ENCODE measurements at places on chromosomes 16 and 17.
A peak's percentile ranks its signal among the peaks of the same experiment; 100 is the strongest.

DNA sequence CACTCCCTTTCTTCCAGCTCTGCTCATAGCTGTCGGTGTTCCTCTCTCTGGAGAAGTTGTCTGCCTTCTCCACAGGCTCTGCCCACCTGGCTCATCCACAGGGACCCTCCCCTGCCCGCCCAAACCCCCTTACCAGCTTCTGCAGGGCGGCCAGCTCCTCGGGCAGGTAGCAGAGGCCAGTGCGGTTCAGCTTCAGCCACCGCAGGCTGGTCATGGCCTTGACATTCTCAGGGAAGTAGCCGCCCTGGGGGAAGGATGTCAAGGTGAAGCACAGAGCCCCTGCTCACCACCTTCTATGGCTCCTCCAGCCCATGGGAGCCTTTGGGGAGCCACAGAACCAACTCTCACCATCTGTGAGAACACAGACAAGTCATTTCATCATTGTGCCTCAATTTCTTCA lies 1.8 kb downstream of the FLII start:
- no peak for DNase-seq

DNA sequence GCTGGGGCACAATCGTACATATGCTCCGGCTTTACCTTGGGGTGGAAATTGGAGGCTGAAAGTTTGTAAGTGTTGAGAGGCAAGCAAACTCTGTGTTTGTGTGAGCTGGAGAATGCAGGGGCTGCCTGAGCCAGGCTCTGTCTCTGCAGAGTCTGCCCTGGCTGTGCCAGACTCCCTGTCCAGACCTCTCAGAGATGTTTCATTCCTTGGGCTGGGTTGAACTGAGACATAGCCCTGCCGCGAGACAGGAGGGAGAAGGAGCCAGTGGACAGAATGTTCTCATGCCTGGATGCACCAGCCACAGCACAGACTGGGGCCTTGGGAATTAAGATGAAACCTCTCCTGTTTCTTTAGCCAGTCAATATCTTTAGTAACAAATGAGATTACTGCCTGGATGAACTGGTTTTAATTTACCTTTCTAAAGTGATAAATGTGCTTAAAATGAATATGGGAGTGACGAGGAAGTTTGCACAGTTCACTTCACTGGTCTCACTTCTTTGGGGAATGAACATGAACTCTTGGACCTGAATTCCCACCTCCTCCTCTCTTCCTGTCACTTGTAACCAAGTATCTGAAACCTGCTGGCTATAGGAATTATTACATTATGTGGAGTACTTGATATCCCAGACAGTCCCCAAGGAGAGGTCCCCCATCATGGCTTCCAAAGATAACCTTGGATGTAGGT lies 40.1 kb downstream of the YPEL2 start:
- no peak for DNase-seq

DNA sequence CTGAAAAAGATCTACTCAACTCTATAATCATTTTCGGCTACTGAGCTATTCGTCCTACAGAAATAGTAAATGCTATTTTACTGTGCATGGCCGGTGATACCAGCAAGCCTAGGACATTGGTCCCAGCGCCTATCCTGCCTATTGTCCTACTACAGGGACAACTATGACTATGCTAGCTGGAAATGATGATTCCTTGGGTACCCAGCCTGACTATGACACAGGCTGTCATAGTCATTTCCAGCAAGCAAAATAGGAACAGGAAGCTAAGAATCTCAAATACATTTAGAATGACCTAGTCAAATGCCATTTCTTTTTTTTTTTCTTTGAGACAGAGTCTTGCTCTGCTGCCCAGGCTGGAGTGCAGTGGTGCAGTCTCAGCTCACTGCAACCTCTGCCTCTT lies 33.7 kb upstream of the HSBP1 start:
- no peak for DNase-seq

GRCh38 chr16:82560805-82561325 lies 65.9 kb upstream of the CDH13 start:
- no peak for DNase-seq

DNA sequence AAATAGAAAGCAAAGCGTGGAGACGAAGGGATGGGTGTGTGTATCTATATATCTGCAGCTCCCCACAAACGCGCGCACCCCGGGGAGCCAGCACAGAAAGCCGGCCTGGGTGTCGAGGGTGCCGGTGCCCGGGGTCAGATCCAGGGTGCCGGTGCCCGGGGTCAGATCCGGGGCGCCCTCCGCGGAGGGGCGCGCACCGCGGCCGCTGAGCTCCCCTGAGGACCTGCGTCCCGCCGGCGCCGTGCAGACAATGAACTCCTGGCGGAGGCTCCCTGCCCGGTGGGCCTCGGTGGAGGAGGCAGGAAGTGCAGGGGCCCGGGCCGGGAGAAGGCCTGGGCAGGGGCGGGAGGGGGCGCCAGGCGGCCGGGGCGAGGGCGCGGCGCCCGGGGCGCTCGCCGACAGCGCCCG lies 1.1 kb downstream of the ZNF423 start:
- DNase-seq, result no peak

GRCh38 chr16:86428729-86429517 lies 81.4 kb upstream of the FOXF1 start:
- DNase-seq, result no peak

GRCh38 chr16:83835586-83836566 lies 28.1 kb downstream of the HSBP1 start:
- DNase-seq, result peak; percentile 63

DNA sequence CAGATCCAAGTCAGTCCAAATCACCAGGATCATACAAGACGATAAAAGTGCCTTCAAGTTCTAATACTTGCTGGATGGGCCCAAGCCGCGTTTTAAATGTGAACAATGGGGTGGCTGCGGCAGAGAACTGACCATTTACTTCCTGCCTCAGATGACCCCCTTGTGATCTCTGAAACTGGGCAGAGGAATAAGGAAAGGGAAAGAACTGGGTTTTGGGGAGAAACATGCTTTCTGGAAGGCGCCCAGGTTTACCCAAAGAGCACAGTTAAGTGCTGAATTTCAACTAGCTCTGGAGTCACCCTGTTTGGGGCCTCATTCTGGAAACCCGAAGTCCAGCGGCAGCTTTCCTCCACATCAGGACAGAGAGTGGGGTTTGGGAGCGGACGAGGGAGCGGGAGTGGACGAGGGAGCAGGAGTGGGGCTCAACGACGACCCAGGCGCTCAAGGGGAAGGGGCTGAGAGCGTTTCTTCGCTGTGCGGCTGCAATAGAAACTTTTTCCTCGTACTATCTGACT lies 1.6 kb downstream of the FAM20A start:
- no peak for DNase-seq

- DNase-seq, result no peak
Observed at GRCh38 chr17:6548034-6548433, 8.3 kb downstream of the PITPNM3 start.

- DNase-seq, result no peak
Observed at GRCh38 chr16:89121691-89122321, 28.2 kb downstream of the ACSF3 start.

DNA sequence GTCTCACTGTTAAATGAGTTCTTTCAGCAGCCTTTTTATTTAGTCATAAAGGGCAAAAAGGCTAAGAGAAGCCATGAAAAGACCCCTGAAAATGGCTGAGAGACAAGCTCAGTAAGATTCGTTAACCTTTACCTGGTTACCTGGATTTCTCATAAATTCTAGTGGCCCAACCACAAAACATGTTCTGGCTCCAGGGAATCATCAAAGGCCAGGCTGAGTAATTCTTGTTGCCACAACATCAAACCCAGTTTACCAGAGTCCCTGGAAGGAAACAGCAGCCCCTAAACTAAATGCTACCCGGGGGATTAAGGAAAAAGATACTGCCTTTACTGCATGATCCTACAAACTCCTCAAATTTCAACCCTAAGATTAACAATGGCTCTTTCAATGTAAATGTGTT lies 15.8 kb downstream of the CYTH1 start:
- DNase-seq, result no peak

DNA sequence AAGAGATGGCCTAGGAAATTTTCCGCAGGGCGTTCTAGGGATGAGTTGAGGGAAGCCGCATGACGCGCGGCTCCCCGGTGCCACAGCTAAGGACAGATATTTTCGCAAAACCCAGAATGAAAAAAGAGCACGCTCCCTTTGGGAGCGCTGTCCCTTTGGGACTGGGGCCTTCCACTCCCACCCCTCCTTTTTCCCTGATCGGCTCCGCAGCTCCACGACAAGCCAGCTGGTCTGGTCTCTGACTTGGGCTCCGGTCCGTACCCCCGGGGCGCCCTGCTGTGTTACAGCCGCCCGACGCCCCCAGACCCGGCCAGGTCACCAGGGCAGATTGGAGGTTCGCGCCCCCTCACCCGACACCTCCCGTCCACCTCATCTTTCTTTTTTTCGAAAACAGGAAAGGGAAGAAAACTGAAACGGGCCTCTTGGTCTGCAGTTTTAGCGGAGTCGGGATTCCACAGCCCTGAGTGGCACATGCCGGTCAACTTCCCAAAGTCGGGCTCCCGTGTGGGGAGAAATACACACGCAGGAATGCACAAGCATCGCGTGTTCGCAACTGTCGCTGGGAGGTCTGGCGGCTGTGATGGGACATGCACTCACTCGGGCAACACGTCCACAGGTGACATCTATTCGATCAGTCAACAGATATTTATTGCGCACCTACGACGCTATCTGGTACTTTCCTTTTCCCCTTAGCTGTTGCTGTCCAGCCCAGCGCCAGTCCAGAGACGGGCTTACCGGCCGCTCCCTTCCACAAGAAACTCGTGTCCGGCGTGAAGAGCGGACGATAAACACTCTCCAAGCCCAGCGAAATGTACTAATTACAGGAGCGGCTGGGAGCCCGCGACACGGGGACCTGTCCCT lies 3.9 kb upstream of the SOX9 start:
- DNase-seq, result no peak

DNA sequence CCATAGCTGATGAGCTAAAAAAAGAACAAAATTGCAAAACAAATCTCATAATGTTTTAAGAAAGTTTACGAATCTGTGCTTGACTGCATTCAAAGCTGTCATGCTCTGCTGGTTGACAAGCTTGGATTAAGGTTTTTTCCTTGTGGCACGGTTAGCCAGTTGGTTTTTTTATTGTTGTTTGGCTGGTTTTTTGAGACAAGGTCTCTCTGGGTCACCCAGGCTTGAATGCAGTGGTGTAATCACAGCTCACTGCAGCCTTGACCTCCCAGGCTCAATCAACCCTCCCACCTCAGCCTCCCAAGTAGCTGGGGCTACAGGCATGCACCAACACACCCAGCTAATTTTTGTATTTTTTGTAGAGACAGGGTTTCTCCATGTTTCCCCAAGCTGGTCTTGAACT lies 45.7 kb downstream of the PHKB start:
- DNase-seq, result no peak

DNA sequence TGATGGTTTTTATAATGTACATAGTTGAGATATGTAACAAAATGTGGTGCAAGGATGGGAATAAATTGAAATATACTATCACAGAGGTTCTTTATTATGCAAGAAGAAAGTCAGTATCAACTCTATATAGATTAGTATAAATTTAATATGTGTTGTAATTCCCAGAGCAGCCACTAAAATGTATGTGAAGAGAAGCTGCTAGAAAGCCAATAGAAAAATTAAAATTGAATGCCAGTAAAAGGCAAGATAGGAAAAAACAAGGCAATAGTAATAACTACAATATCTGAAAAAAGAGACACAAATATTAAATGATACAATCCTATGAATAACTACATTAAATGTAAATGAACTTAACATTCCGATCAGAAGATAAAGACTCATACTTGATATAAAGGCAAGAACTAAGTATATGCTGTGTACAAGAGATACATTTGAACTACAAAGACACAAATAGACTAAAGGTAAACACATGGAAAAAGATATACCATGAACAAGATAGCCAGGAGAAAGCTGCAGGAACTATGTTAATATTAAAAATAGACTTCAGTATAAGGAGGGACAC lies 92.0 kb downstream of the ABCA8 start:
- DNase-seq, result no peak

GRCh38 chr16:1979271-1980029 lies 1.8 kb downstream of the NOXO1 start:
- DNase-seq, result no peak

DNA sequence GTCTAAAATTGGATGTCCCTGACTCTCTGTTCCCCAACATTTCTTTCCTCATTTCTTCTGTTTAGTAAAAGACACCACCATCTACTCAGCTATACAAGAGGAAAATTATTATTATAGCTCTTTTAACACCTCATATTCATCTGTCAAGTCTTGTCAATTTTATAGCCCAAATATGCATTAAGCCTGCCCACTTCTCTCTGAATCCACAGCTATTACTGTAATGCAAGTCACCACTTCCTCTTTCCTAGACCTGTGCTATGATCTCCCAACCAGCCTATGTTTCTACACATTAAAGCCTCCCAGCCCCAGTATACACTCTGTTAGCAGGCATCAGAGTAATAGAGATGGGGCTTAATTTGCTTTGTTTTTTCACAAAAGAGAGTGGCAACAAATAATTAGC lies 252.9 kb downstream of the GRIN2A start:
- DNase-seq, result no peak

- no peak for DNase-seq
Observed at GRCh38 chr16:63315229-63315628, 1279.0 kb upstream of the CDH8 start.

- no peak for DNase-seq
Observed at GRCh38 chr17:534071-534691, 180.5 kb downstream of the VPS53 start.

GRCh38 chr16:65318590-65319257 lies 196.9 kb upstream of the CDH11 start:
- no peak for DNase-seq

GRCh38 chr17:18246880-18247612 lies 11.5 kb downstream of the FLII start:
- no peak for DNase-seq

DNA sequence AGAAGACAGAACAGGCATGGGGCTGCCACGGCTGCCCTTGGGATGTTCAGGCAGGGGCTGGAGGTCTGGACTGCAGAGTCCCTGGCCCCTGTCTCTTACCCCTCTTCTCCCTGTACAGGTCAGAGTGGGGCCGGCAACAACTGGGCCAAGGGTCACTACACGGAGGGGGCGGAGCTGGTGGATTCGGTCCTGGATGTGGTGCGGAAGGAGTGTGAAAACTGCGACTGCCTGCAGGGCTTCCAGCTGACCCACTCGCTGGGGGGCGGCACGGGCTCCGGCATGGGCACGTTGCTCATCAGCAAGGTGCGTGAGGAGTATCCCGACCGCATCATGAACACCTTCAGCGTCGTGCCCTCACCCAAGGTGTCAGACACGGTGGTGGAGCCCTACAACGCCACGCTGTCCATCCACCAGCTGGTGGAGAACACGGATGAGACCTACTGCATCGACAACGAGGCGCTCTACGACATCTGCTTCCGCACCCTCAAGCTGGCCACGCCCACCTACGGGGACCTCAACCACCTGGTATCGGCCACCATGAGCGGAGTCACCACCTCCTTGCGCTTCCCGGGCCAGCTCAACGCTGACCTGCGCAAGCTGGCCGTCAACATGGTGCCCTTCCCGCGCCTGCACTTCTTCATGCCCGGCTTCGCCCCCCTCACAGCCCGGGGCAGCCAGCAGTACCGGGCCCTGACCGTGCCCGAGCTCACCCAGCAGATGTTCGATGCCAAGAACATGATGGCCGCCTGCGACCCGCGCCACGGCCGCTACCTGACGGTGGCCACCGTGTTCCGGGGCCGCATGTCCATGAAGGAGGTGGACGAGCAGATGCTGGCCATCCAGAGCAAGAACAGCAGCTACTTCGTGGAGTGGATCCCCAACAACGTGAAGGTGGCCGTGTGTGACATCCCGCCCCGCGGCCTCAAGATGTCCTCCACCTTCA lies 11.7 kb downstream of the TUBB3 start:
- DNase-seq, result no peak

All from astrocyte of the cerebellum (primary cell).